Activated T-cell treated with anti-CD3 and anti-CD28 coated beads, Interleukin-2, amount 50 U/mL, for 4 hours (primary cell): ENCODE measurements at places on chromosomes 13 and 19. TPM values are rescaled to one million over a fixed set of nuclear protein-coding genes. Genes with fewer than 3 reads are reported as not detected.

The SLITRK6 gene
- not detected for total RNA-seq

The FCER2 gene
- 52.7 TPM for total RNA-seq

The NFIX gene
- 16.1 TPM for total RNA-seq

The PTH2 gene
- total RNA-seq: not detected

The SLC10A2 gene
- total RNA-seq: not detected

The C1QTNF9B gene
- not detected for total RNA-seq

The CNFN gene
- total RNA-seq: not detected

The PRTN3 gene
- total RNA-seq: not detected

The PDX1 gene
- not detected for total RNA-seq

The TNFSF9 gene
- total RNA-seq: 7.4 TPM

The ZNF492 gene
- total RNA-seq: 3.7 TPM

The RYR1 gene
- 3.9 TPM for total RNA-seq

The KL gene
- total RNA-seq: 0.42 TPM

The MYO1F gene
- 8.0 TPM for total RNA-seq

The PPP1R37 gene
- total RNA-seq: 24.9 TPM

The CEACAM7 gene
- not detected for total RNA-seq

The BRCA2 gene
- total RNA-seq: 8.4 TPM

The UBL3 gene
- total RNA-seq: 12.3 TPM

The CEACAM16 gene
- not detected for total RNA-seq

The CD70 gene
- 13.6 TPM for total RNA-seq

The EFNB2 gene
- total RNA-seq: 0.22 TPM

The ZNF700 gene
- total RNA-seq: 6.4 TPM

The SYT5 gene
- total RNA-seq: not detected

The NDUFA11 gene
- 282 TPM for total RNA-seq

The SLC25A42 gene
- 8.9 TPM for total RNA-seq

The KASH5 gene
- 0.27 TPM for total RNA-seq

The TSSK6 gene
- total RNA-seq: 3.8 TPM

The ZNF583 gene
- total RNA-seq: 5.0 TPM

The FXYD7 gene
- not detected for total RNA-seq

The IQCN gene
- total RNA-seq: 0.42 TPM
